A549 treated with Mapracorat at 1 μM for 4 hours (cell line): ENCODE measurements at places on chromosomes 12 and 14. TPM values are rescaled to one million over a fixed set of nuclear protein-coding genes. Genes with fewer than 3 reads are reported as not detected.

The TMEM233 gene
- 0.06 to 0.18 TPM (median 0.06 TPM) in 3 of 5 replicates, not detected in the others for total RNA-seq

The BCL2L14 gene
- total RNA-seq = not detected in 5 replicates

The SVOP gene
- not detected in 5 replicates for total RNA-seq

The NRIP2 gene
- 0.06 TPM in 1 of 5 replicates, not detected in the others for total RNA-seq

The DBX2 gene
- total RNA-seq = not detected in 5 replicates

The EXOC3L4 gene
- total RNA-seq = 1.3 to 3.3 TPM (median 1.4 TPM) in 5 replicates

The A2M gene
- total RNA-seq = 0.03 to 0.08 TPM (median 0.08 TPM) in 3 of 5 replicates, not detected in the others

The LRP1-AS gene
- not detected in 5 replicates for total RNA-seq

The TDRD9 gene
- total RNA-seq = 0.14 to 0.40 TPM (median 0.28 TPM) in 4 of 5 replicates, not detected in the other

The ADSS1 gene
- total RNA-seq = 6.2 to 8.0 TPM (median 6.4 TPM) in 5 replicates

The RDH12 gene
- not detected in 5 replicates for total RNA-seq

The SLC5A8 gene
- not detected in 5 replicates for total RNA-seq

The CLEC4C gene
- not detected in 5 replicates for total RNA-seq

The PRIMA1 gene
- total RNA-seq = 0.28 to 0.47 TPM (median 0.32 TPM) in 5 replicates

The PTGER2 gene
- 2.3 to 3.7 TPM (median 3.5 TPM) in 5 replicates for total RNA-seq

The KERA gene
- not detected in 5 replicates for total RNA-seq

The RASAL1 gene
- total RNA-seq = 0.32 to 0.56 TPM (median 0.46 TPM) in 5 replicates

The DPF3 gene
- total RNA-seq = 0.10 to 0.72 TPM (median 0.24 TPM) in 5 replicates

The COA8 gene
- total RNA-seq = 47.7 to 57.7 TPM (median 56.0 TPM) in 5 replicates

The SMOC1 gene
- 14.9 to 22.8 TPM (median 17.4 TPM) in 5 replicates for total RNA-seq
